ENCODE measurements at places on chromosomes 4 and X.
A peak's percentile ranks its signal among the peaks of the same experiment; 100 is the strongest.

DNA sequence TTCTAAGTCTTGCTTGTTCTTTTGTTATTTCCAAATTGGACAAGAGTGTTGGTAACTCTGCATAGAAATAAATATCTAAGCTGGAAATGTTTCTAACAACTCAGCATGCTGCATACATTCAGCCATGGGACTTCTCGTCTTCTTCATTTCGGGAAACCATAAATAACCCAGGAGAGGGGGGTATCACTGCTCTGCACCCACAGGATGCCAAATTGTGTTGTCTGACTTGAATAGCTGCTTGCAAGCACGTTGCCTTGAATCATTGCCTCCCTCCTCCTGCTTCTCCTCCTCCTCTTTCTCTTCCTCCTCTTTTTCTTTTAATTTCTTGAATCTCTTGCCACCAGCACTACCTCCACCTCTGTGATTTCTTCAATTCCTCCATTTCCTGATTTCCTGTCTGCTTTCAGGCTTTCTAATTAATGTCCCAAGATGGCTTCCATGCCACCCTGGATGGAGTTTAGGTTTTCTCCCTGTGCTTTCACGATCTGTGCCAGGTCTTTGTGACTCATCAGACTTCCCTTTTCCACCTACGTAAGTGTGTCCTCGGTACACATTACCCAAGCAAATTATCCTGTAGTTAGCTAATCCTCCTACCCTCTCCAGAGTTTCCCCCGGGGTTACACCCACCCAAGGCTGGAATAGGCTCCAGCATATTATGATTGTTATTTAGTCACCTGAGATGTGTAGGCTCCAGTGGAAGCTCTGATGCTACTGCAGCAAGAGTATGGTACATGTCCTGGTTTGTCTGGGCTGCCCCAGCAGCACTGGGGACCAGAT, 122.6 kb upstream of the VCX3B start:
- DNase-seq, result no peak

DNA sequence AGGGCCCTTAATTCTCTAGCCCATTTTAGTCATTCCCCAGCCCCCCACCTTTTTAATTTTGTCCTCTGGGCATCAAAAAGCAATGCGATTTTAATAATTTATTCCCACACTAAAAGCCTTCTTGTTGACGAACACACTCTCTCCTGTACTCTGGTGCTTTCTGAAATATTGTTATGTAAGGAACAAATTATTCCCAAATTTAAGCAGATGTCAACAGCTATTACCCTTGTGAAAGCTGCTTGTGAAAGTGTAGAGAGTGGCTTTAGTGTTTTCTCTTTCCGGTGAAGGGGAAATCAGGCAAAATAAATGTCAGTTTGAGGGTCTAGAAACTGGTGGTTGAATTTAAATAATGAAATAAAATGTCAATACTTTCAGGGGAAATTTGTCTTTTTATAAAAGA, 221.2 kb upstream of the CNKSR2 start:
- no peak for DNase-seq

- DNase-seq, result peak; percentile 9
These were observed 25.7 kb upstream of the TRPC3 start for GRCh38 chr4:121977251-121978171.

DNA sequence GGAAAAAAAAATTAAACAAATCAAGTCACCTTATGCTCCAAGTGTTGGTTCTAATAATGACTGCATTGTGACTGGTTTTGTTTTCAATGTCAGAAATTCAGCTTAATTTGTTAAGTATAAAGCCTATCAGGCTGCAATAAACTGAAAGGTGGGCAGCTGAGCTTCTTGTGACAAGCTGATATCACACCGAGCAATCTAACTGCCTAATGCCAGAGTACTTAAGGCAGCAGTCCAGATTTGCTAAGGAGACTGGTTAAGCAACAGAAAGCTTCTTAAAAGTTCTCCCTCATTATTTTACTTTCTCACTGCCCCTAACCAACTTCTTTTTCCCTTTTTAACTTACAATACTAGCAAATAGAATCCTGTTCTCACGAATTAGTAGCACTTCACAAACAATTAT, 201.0 kb downstream of the MAB21L2 start:
- no peak for DNase-seq

- no peak for DNase-seq
These were observed 31.8 kb downstream of the USP11 start for GRCh38 chrX:47264483-47265173.

GRCh38 chrX:64853424-64853823, 122.8 kb downstream of the ZC4H2 start:
- DNase-seq, result no peak
